ENCODE measurements at places on chromosomes 7 and 10.

- DNase-seq: no peak
Observed at GRCh38 chr10:68082872-68083271, 7.8 kb upstream of the HERC4 start.

DNA sequence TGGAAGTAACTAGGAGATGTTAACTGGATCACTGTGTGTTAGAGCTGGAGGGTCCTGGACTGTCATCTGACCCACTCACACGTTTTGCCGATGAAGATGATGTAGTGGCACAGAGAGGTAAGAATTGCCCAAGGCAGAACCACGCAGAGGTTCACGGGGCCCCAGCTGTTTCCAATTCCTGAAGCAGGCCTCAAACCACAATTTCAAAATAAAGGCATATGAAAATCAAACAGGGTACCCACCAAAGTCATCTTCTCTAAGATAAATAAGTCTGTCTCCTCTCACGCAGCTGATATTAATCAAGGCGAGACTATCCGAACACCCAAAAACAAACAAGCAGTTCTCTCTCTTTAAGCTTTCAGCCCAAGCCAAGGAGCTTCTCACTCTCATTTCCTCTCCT is 113.3 kb upstream of the JCAD start:
- DNase-seq: no peak

- no peak for DNase-seq
Observed at GRCh38 chr7:65221683-65222082, 152.0 kb upstream of the ZNF92 start.

GRCh38 chr7:141752634-141753033 is 11.3 kb upstream of the TAS2R3 start:
- no peak for DNase-seq

- DNase-seq: no peak
Observed at GRCh38 chr10:52474265-52474664, 160.2 kb downstream of the DKK1 start.

GRCh38 chr10:78296785-78297184 is 263.1 kb downstream of the RPS24 start:
- no peak for DNase-seq

All from AG08396 (cell line).